ENCODE measurements at places on chromosomes 13 and 19.
A peak's percentile ranks its signal among the peaks of the same experiment; 100 is the strongest.

DNA sequence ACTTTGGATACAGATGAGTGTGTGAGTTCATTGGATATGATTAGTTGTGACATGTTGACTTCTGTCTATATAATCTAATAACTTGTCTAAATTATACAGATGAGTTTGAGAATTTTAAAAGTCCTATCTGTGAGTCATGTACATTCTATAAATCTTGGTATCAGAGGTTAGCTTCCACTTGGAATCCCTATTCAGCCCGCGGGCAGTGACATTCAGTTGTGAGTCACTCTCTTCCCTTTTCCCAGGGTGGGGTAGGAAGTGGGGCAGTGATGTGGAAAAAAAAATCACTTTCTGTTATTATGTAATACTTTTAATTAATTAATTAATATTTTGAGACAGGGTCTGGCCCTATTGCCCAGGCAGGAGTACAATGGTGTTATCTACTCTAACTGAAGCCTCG is 33.0 kb upstream of the ZNF808 start:
- DNase-seq, result no peak

- no peak for DNase-seq
Observed at GRCh38 chr19:42288387-42288786, 13.5 kb upstream of the PRR19 start.

DNA sequence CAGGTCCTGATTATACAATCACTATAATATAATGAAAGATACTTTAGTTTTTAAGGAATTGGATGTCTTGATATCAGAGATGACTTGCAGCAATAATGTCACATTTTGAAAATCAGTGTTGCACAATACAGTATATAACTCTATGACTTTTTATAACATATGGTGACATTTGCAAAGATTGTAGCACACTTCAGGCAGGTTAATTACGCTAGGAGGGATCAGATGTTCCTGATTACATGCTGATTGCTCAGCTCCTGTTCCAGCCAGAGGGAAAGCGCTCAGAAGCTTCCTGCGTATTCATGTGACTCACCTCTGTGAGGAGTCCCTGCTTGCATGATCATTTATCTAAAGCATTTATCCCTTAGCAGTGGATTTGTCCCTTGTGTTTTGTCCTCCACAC is 265.6 kb downstream of the GPC5 start:
- DNase-seq, result no peak

DNA sequence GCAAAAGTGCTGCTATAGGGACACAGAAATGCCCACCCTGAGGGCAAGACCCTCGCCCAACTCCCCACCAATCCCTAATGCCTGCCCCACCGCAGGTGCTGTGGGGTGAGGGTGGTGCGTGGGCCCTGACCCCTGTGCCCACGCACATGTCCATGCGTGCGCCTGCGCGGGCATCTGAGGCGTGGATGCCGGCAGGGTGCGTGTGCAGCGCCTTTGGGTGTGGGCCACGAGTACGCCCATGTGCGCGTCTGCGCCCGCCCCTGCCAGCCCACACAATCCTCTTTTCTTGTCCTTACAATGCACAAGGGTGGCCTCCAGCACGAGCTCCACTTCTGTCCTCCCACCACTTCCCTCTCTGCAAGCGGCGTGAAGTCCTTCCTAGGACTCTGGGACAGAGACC is 14.3 kb downstream of the FUT6 start:
- no peak for DNase-seq

- DNase-seq, result no peak
Observed at GRCh38 chr19:14795078-14795721, 16.8 kb upstream of the ADGRE2 start.

GRCh38 chr13:112994084-112994780 is 25.2 kb downstream of the MCF2L start:
- DNase-seq, result no peak

GRCh38 chr13:75370774-75371173 is 111.2 kb downstream of the TBC1D4 start:
- no peak for DNase-seq

DNA sequence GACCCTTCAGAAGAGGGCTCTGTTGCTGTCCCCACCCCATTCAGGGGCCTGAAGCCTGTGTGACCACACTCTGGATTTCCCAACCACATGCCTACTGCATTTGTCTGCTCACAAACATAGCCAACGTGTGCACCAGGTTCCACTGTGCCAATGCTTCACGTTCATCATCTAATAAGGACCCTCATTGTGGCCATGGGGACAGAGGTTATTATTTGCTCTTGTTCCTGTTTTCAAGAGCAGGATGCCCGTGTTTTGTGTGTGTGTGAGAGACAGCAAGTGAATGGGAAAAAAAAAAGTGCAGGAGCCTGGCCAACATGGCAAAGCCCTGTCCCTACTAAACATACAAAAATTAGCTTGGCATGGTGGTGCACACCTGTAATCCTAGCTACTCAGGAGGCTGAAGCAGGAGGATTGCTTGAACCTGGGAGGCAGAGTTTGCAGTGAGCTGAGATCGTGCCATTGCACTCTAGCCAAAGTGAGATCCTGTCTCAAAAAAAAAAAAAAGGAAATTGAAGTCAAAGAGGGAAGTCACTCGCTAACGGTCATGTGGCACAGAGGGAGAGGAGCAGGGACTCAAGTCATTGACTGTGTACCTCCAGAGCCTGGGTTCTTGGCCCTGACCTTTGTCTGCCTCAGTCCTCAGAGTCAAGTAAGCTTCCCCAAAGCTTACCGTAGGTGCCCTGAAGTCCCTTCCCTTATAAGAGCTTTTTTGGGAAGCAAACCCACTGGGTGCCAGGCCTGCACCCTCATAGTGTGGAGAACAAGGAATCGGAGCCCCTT is 6.9 kb downstream of the B3GNT8 start:
- no peak for DNase-seq

DNA sequence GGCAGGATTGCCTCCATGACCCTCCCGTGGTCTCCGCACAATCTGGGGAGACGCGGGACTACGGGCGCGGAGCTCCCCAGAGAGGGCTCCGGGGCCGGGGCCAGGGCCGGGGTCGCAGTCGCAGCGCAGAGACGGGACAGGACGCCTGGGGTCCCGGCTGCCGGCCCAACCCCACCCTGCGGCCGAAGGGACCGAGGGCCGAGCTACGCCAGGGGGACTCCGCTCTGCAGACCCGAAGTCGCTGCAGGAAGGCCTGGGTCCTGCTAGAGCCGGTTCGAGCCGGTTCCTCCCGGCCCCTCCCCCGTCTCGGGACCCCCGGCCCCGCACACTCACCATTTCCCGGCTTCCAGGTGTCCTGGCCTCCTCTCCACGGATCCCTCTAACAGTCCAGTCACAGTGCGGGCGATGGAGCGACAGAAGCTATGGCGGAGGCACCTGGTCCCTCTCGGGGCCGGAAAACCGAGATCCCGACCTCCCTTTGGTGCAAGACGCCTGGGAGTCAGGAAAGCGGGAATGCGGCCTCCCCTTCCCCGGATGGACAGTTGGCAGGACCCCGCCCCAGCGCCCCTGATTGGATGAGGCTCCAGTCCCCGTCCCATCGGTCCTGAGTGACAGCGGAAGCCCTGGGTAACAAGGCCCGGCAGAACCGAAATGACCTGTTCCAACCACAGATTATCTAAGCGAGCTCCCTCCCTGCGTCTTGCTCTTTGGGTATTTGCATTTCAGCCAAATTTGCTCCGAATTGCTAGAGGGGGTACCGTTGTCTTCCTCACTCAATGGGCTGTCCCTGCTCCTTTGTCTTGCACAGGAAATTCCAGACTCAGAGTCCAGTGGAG is at the start of gene ZNF625:
Gene ZNF625 (minus strand): TSS at position 512 of the 836 bp plus-strand sequence. CDS start 176 bp downstream, at position 336.
- DNase-seq, result peak; percentile 46

DNA sequence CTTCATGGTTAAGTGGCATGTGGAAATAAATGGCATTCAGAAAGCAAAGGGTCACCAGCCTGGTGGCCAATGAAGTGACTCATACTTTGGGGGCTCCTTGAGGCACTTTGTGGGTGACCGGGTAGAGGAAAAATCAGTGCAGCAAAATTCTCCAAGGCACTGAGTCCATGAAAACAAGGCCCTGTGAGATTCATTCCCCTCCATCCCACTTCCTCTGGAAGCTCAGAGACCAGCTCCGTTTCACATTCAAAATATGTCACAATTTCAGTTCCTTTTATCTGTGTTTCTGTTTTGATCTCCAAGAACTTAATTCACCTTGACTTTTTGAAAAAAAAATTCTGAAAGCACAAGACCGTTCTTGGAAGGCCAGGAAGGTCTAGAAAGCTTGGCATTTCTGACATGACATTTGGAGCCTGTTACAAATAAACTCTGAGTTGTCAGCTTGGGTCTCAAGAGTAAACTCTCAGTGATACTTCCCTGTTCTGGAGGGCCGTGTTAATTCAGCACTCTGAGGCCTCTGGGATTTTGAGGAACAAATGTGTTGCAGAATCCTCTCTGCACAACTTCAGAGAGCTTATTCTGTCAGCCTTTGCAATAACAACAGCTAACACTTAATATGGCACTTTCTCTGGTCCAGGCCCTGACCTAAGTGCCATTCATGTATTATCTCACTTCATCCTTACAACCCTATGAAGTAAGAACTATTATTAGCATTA is 6.8 kb downstream of the CYSLTR2 start:
- DNase-seq, result no peak

DNA sequence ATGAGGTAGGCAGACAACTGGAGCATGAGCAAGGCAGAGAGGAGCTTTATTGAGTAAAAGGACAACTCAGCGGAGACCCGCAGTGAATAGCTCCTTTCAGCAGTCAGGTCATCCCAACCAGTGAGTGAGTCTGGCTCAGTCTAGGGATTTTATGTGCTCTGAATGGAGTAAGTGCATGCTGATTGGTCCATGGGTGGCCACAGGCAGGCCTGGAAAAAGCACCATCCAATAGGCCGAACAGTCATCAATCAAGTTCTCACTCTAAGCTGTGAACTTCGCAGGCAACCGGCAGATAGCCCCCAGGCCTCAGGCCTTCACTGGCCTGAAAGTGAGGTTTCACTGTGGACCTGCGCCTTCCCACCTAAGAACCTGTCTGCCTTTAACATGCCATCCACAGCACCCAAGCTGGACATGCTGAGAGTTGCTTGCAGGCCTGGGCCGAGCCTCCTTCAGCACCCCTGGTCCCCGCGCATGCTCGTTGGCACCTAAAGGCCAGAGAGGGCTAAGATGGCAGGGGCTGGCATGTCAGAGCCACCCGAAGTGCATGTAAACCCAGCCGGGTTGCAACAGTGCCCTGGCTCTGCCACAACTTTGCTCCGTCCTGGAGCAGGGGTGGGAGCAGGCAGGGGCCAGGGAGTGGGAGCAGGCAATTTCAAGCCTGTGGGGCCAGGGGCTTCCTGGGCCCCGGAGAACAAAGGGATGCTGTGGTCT is 698.7 kb downstream of the SLITRK1 start:
- no peak for DNase-seq

- no peak for DNase-seq
Observed at GRCh38 chr13:105008604-105009003, 1526.9 kb downstream of the EFNB2 start.

DNA sequence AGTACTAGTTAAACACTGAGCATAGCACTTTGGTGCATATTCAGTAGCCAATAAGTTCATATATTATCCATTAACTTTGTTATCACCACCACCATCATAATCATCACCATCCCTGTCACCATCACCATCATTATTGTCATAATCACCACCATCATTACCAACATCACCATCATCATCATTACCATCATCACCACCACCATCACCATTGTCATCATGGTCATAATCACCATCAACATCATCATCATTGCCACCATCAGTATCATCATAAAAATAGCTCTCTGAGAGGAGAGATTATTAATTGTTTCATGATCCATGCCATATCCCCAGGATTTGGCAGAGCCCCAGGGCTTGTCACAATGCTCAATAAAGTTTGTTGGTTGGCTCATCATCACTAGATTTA is 49.3 kb downstream of the MBD3L1 start:
- no peak for DNase-seq

DNA sequence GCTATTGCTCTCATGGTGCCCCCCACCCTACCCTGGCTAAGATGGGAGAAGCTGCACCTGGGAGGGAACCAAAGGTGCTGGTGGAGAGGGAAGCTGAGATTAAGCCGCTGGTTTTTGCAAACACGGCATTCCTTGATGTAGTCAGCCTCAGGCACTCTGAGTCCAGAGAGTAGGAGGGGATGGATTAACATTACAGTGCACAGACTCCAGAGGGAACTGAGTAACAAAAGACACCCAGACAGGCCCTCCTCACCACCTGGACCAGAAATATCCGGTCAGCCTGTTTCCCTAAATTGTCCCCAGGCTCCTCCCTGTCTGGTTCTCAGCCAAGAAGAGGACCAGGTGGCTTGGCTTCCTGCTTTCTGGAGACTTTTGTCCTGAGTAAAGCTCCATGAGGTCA is 28.9 kb upstream of the PABPC3 start:
- no peak for DNase-seq

DNA sequence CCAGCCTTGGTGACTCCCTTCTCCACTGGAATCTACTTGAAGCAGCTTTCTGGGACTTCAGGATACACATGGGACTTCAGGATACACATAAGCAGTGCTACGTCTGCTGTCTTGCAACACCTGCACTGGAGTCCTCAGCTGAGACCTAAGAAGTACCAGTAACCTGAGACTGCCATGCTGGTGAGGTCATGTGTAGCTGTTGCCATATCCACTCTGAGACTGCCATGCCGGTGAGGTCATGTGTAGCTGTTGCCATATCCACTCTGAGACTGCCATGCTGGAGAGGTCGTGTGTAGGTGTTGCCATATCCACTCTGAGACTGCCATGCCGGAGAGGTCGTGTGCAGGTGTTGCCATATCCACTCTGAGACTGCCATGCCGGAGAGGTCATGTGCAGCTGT is 937.9 kb downstream of the EFNB2 start:
- no peak for DNase-seq

DNA sequence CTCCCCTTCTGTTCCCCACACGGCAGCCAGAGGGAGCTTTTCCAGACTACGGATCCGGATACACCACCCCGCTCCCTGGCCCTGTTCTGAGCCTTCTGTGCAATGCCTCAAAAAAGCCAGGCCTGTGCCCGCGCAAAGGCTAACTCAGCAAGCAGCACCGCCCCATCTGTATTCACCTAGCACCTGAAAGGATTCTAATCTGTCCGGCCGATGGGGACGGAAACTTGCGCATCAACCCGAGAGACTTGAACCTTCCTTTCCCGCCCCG is 589 bp downstream of the ZBTB45 start:
- DNase-seq, result no peak

DNA sequence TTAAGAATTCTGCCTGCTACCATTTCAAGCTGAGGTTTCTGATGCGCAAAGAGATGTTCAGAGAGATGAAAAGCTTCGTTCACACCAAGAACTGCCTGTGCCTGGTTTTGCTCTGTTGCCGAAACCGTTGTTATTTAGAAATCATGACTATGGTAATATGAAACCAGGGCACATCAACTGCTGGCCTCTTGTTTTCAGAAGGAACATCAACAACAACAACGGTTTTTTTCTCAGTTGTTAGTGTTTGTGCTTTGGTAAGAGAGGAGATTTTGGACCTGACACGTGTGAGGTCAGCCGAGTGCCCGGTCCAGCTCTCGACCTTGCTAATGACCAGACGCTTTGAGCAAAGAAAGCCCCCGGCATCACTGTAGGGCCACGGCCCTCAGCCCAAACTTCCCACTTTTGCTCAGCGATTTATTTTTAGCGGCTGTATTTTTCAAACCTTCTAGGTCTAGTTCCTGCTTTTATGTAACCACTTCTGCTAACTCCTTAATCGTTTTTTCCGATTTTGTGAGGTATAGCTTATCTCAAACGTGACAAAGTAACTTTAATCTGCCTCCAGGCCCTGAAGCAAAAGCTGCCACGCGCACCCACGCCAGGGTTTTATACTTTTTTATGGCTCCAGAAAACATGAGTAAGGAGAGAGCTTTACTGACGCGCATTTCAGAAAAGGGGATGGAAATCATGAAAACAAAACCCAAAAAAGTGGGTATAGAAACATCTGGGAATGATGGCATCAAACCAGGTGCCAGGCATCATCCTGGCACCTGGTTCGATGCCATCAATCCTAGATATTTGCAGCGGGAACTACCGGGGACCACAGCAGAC is 42.0 kb downstream of the KLF2 start:
- DNase-seq, result no peak

- DNase-seq, result no peak
Observed at GRCh38 chr13:72168126-72168855, 301.3 kb upstream of the DACH1 start.
